Mammary epithelial cell (primary cell): ENCODE measurements at places on chromosomes 4 and X. TPM values are rescaled to one million over a fixed set of nuclear protein-coding genes. Genes with fewer than 3 reads are reported as not detected.

The BANK1 gene
- not detected in 2 replicates for total RNA-seq

The CXCR3 gene
- total RNA-seq = not detected in 2 replicates

The SRPX2 gene
- 4.0 TPM for total RNA-seq

DNA sequence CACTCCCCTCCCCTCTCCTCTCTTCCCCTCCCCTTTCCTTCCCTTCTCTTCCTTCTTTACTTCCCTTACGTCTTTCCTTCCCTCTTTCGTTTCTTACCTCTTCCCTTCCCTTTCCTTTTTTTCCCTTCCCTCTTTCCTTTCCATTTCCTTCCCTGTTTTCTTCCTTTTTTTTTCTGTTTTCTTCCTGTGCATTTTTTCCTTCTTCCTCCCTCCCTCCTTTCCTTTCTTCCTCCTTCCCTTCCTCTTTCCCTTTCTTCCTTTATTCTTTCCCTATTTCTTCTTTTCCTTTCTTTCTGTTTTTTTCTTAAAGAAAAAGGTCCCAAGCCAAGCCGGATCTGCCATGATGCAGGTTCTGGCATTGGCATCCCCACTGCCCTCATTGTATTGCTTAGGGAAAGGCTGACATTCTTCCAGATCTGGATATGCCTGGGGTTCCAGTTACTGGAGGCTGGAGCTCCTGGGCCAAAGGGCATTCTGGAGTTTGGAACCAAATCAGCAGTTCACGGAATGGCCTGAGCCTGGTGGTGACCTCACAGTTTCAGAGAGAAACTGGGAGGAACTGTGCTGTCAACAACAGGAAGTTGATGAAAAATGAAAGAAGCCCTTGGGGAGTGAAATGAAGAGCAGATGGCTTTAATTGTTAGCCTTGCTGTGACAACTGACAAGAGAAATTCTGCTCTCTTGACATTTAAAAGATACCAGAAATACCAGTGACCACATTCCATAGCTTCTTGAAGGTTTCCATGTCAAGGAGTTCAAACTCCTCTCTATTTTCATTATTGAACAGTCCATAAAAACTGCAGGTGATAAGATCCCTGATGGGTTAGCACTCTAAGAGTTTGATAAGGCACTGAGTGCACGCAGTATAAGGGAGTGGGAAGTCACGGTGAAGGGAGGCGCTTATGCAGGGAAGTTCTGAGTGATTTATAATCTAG is 622.1 kb downstream of the SPRY1 start:
- no peak for DNase-seq

The TMEM255A gene
- total RNA-seq = not detected

GRCh38 chrX:136835761-136836160 is 44.8 kb downstream of the RBMX start:
- no peak for DNase-seq

DNA sequence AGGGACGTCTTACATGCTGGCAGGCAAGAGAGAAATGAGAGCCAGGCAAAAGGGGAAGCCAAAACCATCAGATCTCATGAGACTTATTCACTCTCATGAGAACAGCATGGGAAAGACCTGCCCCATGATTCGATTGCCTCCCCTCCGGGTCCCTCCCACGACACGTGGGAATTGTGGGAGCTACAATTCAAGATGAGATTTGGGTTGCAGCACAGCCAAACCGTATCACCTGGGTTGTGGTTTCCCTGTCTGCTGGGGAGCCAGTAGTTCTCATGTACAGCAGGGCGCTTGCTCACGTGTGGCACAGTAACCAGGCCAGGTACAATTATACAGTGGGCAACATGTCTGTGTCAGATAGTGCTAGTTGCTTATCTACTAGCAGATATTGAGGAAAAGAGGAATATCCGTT is 11.1 kb upstream of the RS1 start:
- DNase-seq = no peak

- no peak for DNase-seq
These were observed 13.0 kb upstream of the PDCL2 start for GRCh38 chr4:55604996-55605395.

DNA sequence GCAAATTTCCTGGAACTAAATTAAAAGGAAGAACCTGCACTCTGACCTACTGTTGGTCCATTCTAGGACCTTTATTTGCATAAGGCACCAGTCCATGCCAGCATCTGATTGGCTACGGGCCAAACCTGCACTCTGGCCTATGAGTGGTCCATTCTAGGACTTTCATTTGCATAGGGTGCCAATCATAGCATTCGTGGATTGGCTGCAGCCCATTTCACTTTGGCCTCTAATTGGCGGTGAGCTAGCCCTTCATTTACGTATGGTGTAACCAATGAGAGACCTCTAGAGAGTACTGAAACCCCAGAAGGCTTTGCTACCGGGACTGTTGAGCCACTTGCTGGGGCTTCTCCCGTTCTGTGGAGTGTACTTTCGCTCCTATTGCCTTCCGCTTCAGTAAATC is 6.1 kb upstream of the RNF175 start:
- DNase-seq = no peak

DNA sequence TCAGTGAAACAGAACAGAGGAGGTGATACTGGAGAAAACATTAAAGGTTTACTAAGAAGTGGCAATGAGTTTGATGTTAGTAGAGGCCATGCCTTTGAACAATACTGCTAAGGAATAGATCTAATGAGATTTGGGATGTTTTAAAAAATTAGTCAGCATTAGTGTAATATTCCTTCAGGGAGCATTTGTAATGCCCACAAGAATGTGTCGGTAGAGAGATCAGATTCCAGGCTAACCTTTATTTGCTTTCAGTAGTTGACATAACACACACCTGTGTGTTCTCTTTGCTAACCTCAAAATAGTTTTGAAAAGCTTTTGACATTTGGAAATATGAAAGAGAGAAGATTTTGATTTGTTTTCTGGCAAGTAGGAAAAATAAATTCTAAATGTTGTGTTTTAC is 328.8 kb downstream of the BMPR1B start:
- peak; percentile 84 for DNase-seq

The FDCSP gene
- not detected for total RNA-seq

DNA sequence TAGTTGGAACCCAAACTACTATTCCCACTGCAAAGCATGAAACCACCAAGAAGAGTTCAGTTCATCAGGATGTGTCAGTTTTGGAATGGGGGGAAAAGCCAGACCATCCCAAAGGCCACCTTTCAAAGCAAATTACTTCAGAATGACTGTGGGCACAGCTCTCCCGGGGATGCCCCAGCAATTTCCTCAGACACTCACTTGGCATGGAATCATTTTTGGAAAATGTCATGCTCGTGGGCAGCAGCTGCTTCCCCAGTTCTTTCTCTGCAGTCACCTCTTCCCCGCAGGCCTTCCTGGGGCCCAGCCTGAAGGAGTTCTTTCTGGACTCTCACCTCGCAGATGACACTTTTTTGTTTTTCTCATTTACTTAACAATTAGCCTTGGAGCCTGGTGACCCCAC is 350.3 kb downstream of the NR3C2 start:
- DNase-seq = no peak

GRCh38 chrX:119604766-119605463 is 1.3 kb downstream of the NKRF start:
- no peak for DNase-seq

DNA sequence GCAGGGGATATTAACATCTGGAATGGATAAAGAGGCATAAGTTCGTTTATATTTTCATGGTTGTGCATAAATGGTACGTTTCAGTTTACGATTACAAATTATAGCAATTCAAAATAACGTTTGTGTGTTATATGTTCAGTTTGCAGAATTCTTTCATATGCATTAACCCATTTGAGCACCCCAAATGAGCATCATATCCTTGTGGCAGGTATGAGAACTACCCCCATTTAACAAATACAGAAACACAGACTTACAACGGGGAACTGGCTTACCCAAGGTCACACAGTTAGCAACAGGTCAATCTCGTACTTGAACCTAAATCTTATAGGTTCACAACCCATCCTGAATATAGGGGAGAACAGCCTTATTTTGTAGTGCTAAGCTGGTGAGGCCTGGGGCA is 33.1 kb downstream of the EDNRA start:
- no peak for DNase-seq

GRCh38 chr4:138475116-138475515 is 233.0 kb upstream of the SLC7A11 start:
- no peak for DNase-seq

GRCh38 chr4:184165291-184165690 is 52.4 kb downstream of the ENPP6 start:
- DNase-seq = peak; percentile 6

The TMEM271 gene
- not detected for total RNA-seq

GRCh38 chr4:122576261-122577188 is 44.3 kb downstream of the IL21 start:
- peak; percentile 40 for DNase-seq

GRCh38 chrX:103498786-103499185 is 20.5 kb downstream of the RAB40A start:
- no peak for DNase-seq

The ZNF518B gene
- total RNA-seq = 31.8 TPM

GRCh38 chrX:34632384-34632783 is 24.7 kb downstream of the TMEM47 start:
- no peak for DNase-seq

GRCh38 chr4:28228561-28229491 is 1368.2 kb downstream of the STIM2 start:
- peak; percentile 85 for DNase-seq

The TRIM60 gene
- total RNA-seq = not detected

The HPF1 gene
- 18.3 and 20.0 TPM in 2 replicates for total RNA-seq

The FOXR2 gene
- not detected in 2 replicates for total RNA-seq

The SOX3 gene
- not detected in 2 replicates for total RNA-seq

GRCh38 chrX:41472231-41472815 is 25.2 kb downstream of the NYX start:
- DNase-seq = no peak

- no peak for DNase-seq
These were observed 55.1 kb downstream of the SPATA18 start for GRCh38 chr4:52106191-52106590.

GRCh38 chr4:7103031-7103606 is 35.3 kb upstream of the GRPEL1 start:
- peak; percentile 71 for DNase-seq

The HCCS gene
- total RNA-seq = 42.2 and 52.9 TPM in 2 replicates

The NOX1 gene
- total RNA-seq = not detected

The ZNF157 gene
- total RNA-seq = 0.17 TPM

- DNase-seq = no peak
These were observed 110.9 kb upstream of the BMP2K start for GRCh38 chr4:78665216-78665770.

The ITGB1BP2 gene
- total RNA-seq = 1.4 and 2.9 TPM in 2 replicates

- DNase-seq = no peak
These were observed 36.3 kb upstream of the UGT8 start for GRCh38 chr4:114562176-114562904.

The TEX13C gene
- not detected in 2 replicates for total RNA-seq

- DNase-seq = peak; percentile 10
These were observed at the start of gene SYTL5 for GRCh38 chrX:38006291-38006690. Gene SYTL5 (plus strand): TSS chrX:38006553. CDS start chrX:38033890, 27,337 bp downstream.

DNA sequence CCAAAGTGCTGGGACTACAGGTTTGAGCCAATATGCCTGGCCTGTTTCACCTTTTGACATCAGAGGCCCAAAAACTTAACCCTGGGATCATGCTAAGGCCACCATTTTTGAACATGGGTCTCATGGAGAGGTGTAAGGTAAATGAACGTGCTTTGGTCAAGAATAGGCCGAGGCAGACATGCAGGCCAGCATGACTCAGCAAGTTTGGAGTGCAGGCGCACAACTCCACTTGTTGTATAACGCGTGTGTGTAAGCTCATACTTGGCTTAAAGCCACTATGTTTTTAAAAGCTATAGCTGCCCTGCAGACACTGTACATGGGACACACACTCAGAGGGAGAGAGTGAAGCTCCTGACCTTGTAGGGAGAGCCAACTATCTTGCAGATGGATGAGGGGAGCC is 43.8 kb upstream of the HPSE start:
- no peak for DNase-seq

DNA sequence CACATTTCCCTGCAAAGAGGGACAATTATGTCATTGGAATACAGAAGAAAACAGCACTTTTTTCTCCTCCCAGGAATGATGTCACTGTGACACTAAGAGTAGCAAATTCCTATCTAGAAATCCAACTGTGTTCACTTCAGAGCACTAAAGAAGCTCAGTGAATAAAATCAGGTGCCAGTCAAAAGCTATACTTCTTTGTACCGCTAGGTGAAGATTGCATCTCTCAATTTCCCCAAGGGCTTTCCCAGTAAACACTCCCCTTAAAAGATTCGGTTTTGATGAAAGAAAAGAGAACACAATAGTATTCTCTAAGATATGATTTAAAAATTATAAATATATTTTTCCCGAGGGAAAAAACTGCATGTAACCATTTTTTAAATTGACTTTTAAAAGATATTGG is 104.7 kb upstream of the MID1 start:
- no peak for DNase-seq
